ENCODE measurements at places on chromosomes 4 and X.
A peak's percentile ranks its signal among the peaks of the same experiment; 100 is the strongest.

DNA sequence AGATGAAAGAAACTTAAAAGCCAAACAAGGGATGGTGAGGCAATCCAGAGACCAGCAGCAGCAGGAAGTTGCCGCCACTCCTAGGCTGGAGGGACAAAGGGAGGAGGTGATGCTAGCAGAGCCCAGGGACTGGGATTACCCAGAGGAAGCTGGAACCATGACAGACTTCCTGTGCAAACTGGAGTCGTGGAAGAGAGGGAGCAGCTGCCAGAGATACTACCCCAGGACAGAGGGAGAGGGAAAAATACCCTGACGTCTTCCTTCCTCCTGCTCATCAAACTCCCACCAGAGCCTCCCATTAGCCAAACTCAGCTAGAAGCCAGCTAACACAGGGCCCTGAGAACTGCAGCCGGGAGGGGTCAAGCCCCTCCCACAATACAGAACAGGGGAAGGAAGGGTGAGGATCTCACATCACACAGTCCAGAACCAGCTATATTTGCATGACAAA, 101.2 kb upstream of the KLF3 start:
- no peak for DNase-seq

DNA sequence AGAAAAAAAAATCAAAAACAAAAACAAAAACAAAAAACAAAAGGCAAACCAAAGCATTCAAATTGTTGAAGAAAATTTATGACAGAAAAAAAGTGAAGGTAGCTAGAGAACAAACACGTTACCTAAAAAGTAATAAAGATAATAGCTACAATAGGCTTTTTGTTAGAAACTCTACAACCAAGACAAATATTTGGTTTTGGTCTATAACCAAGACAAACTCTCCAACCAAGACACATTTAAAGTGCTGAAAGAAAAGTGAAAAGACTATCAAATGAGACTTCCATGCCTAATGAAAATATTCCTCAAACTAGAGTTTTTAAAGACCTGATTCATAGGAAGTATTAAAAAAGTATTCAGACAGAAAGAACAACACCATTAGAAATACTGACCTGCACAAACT, 391.9 kb upstream of the NDST4 start:
- no peak for DNase-seq

GRCh38 chr4:146051223-146051622, 112.6 kb upstream of the ZNF827 start:
- no peak for DNase-seq

DNA sequence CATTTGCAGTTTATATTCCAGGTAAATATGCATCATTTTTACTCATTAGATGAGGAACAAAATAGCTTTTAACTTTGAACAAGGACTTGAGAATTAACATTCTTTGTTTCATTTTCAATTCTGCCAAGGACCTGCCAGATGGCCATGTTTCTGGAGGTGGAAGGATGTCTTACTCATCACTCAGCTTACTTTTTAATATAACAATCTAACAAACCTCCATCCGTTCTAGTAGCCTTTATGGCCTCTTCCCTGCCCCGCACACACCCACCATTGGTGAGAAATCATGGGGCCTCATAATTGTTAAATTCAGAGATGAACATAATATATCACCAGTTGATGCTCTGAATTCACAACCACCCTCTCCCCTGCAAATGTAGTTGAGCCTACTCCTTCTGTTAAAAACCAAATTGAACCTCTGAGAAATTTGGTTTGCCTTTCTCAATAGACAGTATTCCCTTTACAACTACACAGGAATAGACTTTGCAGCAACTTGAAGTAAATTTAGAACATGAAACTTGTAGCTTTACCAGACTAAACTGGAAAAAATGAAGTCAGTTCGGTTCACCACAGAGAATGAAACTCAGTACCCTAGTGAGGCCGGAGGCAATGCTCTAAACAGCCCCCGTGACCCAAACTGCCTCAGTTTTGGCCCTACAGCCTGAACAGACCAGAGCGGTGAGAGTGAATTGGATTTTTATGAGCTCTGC, 50.1 kb upstream of the ACSL4 start:
- DNase-seq: no peak

- DNase-seq: no peak
Measured at GRCh38 chr4:75633846-75634245, 3.5 kb upstream of the CDKL2 start.

GRCh38 chr4:136643416-136643815, 888.9 kb downstream of the PCDH18 start:
- no peak for DNase-seq

DNA sequence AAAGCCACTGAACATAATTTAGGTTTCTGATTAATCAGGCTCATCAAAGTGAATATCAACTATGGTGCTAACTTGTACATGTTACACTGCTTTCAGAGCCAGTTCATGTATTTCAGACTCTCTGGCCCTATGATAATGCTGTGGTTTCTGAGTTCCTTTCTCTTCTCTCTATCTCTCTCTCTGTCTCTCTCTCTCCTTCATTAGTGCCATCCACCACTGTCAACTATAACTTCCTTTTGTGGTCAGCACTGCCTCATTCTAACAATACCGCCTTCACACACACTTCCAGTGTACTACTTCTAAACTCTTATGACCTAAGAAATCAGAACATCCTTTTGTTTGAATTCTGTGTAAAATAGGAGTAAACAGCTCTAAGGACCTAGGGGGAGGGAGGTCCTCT, 907.1 kb downstream of the RPA4 start:
- no peak for DNase-seq

GRCh38 chr4:127575888-127576287, 56.9 kb upstream of the INTU start:
- DNase-seq: no peak

GRCh38 chr4:131002132-131002531, 1906.2 kb downstream of the C4orf33 start:
- no peak for DNase-seq

GRCh38 chrX:100363896-100364295, 46.2 kb downstream of the PCDH19 start:
- no peak for DNase-seq

DNA sequence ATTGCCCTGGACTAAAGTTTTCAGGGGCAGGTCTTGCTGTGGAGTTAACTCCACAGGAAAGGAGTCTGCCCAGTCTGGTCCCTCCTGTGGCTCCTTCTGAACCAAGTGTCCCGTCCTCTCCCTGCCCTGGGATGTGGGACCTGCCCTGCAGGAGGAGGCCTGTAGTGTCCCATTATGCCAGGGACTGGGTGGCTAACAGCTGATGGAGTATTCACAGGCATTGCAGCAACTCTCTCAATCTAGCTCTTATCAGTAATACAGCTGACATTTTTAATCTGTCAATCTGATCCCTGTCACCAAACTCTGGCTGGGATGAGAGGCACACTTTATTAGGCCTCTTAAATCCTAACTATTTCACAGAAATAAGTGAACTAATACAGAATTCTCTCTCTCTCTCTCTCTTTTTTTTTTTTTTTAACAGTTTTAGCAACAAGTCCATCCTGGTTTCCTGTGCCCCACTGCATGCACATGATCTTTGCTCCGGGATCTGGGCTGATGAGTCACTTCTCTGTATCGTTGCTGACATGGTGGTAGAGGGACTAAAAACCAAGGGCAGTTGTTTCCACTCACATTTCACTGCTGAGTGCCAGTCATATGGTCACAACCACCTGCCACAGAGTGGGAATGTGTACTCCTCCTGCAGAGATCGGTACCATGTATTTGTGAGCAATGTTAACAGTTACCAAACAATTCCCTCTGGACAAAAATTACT, 39.1 kb downstream of the HAND2 start:
- DNase-seq: peak; percentile 18

DNA sequence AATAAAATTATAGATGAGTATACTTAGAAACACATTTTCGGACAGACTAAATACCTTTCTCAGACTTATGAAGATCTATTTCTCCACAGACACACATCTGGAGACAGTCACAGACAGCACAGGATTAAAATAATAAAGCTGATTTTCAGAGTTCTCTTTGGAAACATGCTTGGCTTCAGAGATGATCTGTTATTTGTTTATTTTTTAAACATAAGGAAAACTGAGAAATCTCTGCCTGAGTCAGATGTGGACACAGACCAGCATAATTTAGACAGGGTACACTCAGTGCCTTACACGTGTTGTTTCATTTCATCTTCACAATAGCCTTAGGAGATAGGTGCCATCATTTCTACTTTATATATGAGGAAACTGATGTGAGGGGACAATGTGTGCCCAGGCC, 92.1 kb downstream of the SLC9A7 start:
- no peak for DNase-seq

DNA sequence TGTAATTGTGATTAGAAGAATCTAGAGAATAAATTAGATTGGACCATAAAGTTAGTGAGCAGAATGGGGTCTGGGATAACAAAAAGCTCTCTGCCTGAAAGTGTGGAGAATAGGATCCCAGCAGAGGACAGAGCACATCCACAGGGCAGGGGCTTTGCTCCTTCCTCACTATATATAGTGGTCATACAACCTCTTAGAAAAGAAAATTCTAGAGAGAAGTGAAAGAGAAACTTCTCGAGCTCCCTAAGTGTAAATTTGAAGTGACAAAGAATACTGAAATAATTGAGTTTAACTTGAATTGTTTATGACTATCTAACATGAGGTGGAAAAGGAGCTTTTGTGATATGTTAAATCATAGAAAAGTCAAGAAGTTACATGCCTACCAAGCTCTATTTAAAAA, 14.9 kb downstream of the ADAM29 start:
- no peak for DNase-seq

DNA sequence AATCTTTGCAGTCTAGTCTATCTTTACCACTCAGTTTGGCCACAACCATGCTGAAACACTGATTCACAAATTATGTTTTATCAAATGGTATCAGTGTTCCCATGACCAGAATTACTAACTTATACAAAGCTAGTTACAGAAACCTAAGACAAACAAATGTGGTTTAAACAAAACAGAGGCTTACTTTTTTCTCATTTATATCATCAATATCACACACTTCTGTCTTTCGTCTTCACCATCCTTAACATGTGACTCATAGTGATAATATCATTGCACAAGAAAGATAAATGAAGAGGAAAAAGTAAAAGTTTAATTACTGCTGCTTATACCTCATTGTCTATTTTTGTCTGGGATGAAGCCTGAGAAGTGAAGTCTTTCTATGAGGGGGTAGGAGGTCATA, 406.6 kb downstream of the PCDH10 start:
- DNase-seq: no peak
